ENCODE measurements at places on chromosomes 13 and 19.

DNA sequence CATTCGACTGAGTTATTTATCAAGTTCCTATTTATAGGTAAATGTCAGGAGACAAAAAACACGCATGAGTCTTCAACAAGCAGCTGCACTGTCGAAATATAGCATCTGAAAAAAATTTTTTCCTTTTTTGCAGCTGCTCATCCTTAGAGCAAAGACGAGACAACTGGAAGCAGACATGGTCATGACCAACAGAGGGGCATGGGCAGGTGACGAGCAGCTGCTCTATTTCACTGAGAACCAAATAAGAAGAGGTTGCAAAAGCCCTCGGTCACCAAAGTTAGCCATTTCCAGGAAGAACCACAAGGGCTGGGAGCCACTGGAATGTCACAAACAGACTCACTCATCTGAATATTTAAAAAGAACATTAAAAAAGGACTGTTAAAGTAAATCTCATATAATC, 22.2 kb downstream of the SOHLH2 start:
- DNase-seq: no peak

- peak; percentile 88 for DNase-seq
Observed at GRCh38 chr13:105035092-105035491, 1500.4 kb downstream of the EFNB2 start.

DNA sequence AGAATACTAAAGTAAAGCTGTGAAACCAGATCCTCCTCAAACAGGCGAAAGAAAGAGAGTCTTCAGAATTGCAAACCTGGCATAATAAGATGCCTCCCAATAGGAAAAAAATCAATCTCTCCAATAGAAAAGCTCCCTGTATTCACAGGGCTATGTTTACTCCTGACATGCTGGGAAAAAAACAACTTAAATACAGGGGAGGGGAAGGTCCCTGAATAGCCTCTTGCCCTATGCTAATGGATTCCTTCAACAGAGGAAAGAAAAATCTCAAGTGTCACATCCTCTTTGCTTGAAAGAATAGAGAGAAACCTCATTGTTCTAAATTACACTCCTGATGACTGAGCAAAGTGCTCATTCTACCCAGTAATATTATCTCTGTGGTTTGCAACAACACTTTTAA, 1271.1 kb upstream of the PRR20A start:
- DNase-seq: no peak

DNA sequence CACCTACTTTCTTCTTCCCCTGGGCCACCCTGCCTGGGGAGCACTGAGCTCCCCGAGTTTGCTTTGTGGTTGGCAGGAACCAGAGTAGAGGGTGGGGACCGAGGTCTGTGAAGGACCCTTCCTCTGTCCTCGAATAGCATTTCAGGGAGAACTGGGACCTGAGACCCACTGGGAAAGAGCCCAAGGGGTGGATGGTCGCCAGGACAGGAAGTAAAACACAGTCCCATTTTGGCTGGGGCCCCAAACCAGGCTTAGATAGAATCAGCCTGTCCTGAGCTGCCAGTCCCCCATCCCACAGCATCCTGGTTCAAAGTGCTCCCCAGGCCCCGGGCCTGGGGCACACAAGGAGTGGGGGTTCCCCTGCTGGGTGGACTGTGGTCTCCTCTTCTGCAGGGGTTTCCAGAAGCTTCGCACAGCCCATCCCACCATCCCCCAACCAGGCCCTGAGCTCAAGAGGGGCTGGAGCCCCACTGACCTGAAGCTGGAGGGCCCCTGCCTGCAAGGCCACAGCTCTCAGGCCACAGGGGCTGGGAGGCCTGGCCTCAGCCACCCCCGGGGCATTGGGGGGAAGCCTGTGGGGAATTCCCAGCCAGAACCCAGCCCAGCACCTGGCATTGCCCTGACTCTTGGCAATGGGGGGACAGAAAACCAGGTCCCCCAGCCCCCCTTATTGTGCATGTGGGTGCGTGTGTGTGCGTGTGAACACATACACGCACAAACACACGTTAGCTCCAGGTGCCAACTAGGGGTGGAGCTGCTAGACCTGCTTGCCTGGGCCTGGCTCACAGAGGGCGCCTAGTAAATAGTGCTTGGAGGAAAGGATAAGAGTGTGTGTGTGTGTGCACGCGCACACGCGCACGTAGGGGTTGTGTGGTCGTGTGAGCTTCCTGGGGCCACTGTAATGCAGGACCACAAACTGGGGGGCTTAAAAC, 995 bp upstream of the MKNK2 start:
- no peak for DNase-seq

DNA sequence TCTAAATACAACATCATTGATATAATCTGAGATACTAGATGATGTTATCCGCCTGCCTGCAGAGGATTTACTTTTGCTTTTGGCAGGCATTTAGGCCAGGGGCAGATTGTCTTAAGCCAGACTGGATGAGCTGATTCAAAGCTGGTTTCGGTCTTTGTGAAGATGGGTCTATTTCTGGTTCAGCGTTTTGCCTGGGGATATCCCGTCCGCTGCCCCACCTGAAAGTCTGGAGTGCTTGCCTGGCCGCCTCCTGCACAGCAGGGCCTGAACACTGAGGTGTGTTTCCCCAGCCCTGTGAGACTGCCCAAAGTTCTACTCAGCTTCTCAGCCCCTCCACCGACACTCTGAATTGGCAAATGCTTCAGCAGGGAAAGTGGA, 149.7 kb downstream of the KATNAL1 start:
- no peak for DNase-seq

DNA sequence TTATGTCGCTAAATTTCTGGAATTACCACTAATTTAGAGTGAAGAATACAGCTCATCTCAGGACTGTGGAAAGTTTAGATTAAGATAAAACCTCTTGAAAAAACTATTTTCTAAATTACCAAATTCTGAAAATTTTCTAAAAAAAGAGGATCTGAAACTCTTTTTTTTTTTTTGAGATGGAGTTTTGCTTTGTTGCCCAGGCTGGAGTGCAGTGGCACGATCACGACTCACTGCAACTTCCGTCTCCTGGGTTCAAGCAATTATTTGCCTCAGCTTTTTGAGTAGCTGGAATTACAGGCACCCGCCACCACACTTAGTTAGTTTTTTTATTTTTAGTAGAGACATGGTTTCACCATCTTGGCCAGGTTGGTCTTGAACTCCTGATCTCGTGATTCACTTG, 16.6 kb upstream of the ZNF253 start:
- DNase-seq: no peak

DNA sequence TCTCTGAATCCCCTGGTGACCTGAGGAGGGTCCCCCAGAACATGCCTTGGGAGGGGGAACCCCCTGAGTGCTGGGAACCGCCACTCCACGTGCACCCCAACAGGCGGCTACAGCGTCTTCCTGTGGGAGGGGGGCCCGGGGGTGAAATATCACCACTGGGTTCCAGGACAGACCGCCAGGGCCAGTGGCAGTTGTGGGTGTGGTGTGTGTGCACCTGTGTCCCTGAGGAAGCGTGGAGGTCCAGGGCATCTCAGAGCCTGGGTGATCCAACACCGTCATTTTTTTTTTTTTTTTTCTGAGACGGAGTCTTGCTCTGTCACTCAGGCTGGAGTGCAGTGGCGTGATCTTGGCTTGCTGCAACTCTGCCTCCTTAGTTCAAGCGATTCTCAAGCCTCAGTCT, 4.2 kb downstream of the ADGRE5 start:
- no peak for DNase-seq

DNA sequence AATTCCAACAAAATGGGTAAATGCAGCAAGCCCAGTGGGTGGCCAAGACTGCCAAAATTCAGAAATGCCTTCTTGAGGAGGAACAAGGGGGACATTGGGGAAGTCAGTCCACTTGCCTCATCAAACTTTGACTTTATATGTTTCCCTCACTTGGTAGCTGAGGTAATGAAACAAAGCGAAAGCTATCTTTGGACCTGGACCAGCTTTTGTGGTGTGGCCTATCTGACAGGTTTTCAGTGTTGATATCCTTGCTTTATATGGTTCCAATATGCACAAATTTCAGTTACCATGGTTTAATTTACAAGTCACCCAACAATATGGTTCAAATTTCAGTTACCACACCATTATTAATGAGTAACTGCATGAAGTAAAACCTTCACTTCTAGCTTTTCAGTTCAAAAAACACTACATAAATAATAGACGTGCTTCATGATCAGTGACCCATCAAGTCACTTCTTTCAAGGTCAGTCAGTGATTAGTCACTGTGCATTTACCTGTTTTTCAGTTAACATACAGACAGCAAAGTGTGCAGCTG, 17.7 kb upstream of the POU4F1 start:
- DNase-seq: no peak

GRCh38 chr13:93767917-93768409, 541.4 kb downstream of the GPC6 start:
- no peak for DNase-seq

DNA sequence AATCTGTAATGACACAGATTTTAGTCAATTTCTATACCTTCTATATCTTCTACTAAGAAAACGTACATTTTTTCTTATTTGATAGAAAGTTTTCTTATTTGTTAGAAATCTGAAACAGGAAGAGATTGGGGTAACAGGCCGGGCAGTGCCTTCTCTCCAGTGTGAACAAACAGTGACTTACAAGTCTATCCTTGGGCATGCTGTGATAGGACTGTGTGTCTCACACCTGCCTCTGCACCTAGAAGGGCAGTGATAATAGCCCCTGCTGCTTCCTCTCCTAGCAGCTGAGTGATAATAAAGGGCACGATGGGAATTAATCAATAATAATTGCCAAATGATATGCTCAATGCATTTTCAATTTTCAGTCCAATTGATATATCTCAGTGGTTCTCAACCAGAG, 1.4 kb downstream of the TMEM272 start:
- no peak for DNase-seq

- DNase-seq: no peak
Observed at GRCh38 chr19:45879055-45879454, 6.9 kb downstream of the IRF2BP1 start.

- no peak for DNase-seq
Observed at GRCh38 chr13:112450118-112450903, 74.2 kb downstream of the SPACA7 start.

GRCh38 chr13:103810026-103810425, 743.8 kb upstream of the SLC10A2 start:
- DNase-seq: no peak

DNA sequence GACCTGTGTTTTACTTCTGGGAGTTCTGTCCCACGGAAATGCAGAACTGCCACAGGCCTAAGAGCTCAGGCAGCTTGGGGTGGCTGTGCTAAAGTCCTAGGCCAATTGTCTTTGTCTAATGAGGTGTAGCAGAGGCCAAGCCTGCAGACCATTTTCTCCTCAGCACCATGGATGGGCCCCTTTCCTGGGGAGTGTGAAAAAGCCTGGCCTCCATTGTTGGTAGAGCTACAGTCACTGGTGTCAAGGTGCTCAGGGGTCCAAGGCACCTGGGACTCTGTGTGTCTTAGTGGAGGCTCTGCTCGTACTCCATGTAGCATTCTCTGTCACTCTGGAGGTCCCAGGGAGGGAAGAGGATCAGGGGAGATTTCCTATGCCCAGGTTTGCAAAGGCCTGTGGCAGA, 329.6 kb downstream of the SLITRK5 start:
- DNase-seq: no peak

- DNase-seq: no peak
Observed at GRCh38 chr13:110705356-110705825, 525 bp downstream of the CARS2 start.

- DNase-seq: no peak
Observed at GRCh38 chr19:33498391-33499000, 23.1 kb downstream of the PEPD start.

DNA sequence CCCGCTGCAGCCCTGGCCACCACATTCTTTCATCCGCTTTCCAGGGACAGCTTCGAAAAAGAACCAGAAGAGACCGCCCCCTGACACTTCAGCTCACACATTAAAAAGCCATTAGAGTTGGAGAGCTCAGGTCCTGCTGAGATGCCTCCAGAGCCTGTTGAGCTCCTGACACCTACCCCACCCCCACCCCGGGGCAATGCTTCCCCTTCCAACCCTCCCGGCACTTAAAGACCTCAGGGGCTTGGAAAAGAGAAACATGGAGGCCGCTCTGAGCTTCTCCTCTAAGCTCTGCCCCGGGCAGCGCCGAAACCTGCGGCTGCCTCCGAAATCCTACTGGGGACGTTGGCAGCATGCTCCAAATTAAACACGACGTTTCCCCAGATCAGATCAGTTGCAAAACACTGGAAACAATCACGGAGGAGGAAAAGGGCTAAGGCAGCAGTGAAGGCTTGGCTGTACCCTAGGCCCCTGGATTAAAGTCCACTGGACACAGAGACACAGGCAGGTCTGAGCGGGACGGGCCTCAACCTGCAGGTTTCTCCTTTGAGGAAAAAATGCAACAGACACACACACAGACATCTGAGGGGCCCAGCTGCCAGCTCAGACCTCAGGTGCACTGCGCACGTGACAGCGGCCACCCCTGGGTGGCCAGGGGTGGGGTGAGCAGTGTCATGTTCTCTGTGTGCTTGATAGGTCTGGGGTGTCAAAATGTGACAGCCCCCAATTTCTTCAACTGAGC, 9.6 kb downstream of the SH3GL1 start:
- no peak for DNase-seq

- DNase-seq: no peak
Observed at GRCh38 chr19:10271543-10272086, 695 bp downstream of the ICAM1 start.

GRCh38 chr13:66222926-66223325, 1007.2 kb downstream of the PCDH9 start:
- no peak for DNase-seq

DNA sequence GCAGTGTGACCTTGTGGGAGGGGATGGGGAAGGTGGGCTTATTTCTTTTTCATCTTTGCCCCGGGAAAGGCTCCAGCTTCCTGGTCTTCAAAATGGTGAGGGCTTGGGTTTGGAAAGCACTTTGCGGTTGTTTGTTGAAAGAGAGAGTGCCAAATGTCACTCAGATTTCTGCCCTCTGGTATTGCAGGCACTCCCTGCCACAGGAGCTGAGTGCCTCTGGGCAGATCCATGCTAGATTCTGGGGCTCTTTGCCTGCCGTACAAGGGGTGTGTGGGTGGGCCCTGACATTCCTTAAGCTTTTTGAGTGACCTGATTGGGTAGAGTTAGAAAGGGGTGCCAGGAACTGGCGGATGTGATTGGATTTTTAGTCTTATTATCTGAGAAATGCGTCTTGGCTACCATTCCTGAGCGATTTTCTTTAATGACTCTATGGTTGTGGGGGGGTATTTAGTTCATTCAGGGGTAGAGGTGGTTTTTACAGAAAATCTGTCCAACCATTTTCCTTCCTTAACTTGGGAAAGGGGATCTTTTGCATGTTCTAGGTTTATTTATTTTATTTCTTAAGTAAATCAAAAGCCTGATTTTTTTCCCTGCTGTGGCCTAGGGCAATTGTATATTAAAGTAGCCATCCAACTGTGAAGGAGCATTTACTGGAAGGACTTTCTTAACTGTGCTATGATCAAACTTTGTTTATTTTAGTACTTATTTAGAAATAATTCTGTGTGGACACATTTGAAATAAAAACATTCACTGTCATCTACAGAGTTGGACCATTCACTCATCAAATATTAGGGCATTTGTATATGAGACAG, 3.2 kb downstream of the ARHGAP35 start:
- no peak for DNase-seq

GRCh38 chr19:43308244-43308815, 39.0 kb upstream of the PSG9 start:
- no peak for DNase-seq

- DNase-seq: no peak
Observed at GRCh38 chr13:112776971-112777370, 87.1 kb downstream of the ATP11A start.

GRCh38 chr19:7658219-7658686, 10.6 kb upstream of the RETN start:
- DNase-seq: no peak

- no peak for DNase-seq
Observed at GRCh38 chr13:36839981-36840380, 21.0 kb downstream of the RFXAP start.

GRCh38 chr19:43332058-43332922, 21.2 kb upstream of the CD177 start:
- no peak for DNase-seq

Data from NCI-H1048 (cell line).